A375 (cell line): ENCODE measurements at places on chromosomes 16 and 17. TPM values are rescaled to one million over a fixed set of nuclear protein-coding genes. Genes with fewer than 3 reads are reported as not detected.

HSD11B2 gene
- 1.1 TPM in 1 of 2 replicates, not detected in the other for total RNA-seq

KRTAP9-2 gene
- total RNA-seq, result not detected in 2 replicates

NLRC5 gene
- total RNA-seq, result 10.0 and 14.2 TPM in 2 replicates

NKD1 gene
- total RNA-seq, result 0.08 TPM in 2 replicates

WFDC1 gene
- total RNA-seq, result not detected in 2 replicates

ARL4D gene
- total RNA-seq, result 16.9 and 22.3 TPM in 2 replicates

SYT17 gene
- 0.82 and 2.8 TPM in 2 replicates for total RNA-seq

B4GALNT2 gene
- not detected in 2 replicates for total RNA-seq

KRT32 gene
- 0.08 and 0.19 TPM in 2 replicates for total RNA-seq
